ENCODE measurements at places on chromosomes 7 and 10.

DNA sequence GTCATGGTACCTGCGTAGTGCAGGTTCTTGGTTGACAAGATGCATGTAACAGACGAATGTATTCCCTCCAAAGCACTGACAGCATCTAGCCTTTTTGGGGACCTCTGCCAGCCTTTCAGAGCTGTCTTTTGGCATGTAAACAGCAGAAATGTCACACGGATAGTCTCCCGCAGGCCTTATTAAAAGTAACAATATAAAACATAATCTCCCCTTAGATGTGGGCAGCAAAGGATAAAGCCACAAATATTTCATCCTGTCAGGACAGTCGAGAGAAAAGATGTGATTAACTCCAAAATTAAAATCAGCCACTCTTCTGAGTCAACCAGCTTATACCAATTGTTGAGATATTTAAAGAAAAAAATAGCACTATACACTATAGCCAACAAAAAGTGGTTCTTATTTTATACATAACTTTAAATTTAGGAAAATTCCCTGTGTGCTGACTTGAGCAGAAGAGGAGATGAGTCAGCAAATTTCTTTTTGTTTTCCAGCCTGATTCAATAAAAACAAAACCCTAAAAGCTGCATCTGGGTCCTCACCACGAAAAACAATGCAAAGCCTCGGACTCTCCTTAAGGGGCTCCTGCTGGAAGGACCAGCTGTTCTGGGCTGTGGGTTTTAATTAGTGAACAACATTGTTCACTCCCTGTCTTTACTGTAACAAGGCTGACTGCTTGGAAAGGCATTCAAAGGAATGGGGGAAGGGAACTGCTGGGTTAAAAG, 240.2 kb downstream of the ADAM12 start:
- DNase-seq: no peak

DNA sequence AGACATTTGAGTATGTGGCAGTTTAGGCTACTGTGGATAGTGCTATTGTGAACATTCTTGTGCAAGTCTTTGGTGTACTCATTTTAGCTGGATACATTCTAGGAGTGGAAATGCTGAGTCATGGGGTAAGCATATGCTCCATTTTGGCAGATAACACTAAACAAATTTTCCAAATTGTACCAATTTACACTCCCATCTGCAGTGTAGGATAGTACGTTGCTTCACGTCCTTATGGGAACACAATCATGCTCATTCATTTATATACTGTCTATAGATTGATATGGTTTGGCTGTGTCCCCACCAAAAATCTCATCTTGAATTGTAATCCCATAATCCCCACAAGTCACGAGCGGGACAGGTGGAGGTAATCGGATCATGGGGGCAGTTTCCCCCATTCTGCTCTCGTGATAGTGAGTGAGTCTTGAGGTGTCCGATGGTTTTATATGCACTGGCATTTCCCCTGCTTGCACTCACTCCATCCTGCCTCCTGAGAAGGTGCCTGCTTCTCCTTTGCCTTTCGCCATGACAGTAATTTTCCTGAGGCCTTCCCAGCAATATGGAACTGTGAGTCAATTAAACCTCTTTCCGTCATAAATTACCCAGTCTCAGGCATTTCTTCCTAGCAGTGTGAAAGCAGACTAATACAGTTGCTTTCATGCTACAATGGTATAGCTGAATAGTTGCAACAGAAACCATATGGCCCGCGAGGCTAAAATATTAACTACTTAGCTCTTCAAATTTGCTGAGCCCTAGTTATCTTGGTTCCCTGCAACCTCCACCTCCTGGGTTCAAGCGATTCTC, 25.6 kb downstream of the RNF216 start:
- no peak for DNase-seq

GRCh38 chr7:153642989-153643388, 409.2 kb upstream of the DPP6 start:
- no peak for DNase-seq

DNA sequence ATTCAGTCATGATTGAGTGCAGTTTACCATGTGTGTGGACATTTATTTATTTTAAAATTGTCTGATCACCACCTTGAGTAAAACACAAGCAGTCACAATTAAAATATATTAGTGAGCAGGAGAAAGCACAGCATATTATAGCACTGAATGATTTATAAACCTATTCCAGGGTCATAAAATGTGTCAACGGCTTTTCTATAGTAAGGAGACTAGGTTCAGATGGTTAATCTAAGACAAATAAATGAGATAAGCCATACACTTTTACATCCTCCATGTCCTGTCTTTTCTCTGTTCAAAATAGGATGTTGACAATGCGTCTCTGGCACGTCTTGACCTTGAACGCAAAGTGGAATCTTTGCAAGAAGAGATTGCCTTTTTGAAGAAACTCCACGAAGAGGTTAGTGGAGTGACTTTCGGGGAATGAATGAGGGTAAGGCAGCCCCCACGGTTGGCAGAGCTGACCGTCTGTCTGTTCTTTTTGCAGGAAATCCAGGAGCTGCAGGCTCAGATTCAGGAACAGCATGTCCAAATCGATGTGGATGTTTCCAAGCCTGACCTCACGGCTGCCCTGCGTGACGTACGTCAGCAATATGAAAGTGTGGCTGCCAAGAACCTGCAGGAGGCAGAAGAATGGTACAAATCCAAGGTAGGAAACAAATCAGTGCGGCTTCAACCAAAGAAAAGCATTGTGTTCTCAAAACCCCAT, 5.4 kb downstream of the VIM start:
- DNase-seq: no peak

- DNase-seq: no peak
These were observed 52.0 kb downstream of the TCERG1L start for GRCh38 chr10:131259535-131259934.

DNA sequence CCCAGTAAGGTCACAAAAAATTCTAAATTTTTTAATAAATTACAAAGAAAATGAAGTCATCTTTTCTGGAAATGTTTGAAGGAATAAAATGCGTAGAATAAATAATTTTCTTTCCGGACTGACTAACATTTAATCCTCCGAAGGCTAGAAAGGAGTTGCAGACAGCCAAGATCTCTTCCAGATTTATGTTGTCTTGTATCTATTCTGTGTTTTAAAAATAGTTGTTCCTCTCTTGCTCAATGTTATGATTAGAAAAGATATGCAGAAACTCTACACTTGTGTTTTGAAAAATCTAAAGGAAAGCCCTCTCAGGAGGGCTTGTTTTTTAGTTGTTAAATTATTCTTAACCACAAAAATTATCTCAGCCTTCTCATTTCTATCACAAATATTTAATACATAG, 70.7 kb downstream of the MACC1 start:
- DNase-seq: no peak

DNA sequence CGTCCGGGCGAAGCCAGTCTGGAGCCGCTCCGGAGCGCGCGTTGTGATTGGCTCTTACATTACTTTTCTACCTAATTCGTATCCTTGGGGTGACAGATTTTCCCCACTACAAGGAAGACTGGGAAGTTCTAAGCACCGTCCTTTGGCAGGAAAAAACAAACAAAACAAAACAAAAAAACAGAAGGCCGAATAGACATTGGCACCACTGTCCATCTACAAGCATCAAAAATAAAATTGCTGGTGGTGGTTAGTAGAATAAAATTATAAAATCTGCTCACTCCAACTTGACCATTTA, 651 bp upstream of the SKAP2 start:
- peak; percentile 3 for DNase-seq

DNA sequence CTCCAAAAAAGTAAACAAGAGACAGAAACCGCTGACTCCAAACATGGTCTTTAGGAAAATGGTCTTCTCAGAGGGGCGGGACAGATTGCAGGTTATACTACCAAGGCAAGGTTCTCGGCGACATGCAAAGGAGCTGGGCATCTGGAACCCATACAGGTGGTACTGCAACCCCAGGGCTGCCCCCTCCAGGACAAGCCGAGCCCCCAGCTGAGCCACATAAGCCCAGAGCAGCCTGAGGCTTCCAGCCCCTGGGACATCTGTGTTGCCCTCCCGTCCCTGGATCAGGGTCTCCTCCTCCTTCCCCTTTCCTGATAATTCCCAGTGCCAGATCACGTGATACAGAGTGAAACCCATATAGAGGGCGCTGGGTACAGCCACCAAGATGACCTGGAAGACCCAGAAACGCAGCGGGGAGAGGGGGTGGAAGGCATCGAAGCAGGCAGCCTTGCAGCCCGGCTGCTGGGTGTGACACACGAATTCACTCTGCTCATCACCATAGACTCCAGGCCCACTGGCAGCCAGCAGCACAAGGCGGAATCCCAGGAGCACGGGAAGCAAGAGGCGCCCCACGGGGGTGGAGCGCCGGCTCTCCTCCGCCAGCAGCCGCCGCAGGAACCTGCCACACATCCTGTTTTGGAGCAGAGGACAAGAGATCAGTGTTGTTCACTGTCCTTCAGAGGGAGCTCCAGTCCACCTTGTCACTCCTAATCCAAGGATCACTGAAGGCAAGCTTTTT, at the start of gene GJC3:
TSS of gene GJC3 (minus strand) at position 627 of the 736 bp plus-strand sequence. CDS start at position 627, 0 bp downstream.
- no peak for DNase-seq

DNA sequence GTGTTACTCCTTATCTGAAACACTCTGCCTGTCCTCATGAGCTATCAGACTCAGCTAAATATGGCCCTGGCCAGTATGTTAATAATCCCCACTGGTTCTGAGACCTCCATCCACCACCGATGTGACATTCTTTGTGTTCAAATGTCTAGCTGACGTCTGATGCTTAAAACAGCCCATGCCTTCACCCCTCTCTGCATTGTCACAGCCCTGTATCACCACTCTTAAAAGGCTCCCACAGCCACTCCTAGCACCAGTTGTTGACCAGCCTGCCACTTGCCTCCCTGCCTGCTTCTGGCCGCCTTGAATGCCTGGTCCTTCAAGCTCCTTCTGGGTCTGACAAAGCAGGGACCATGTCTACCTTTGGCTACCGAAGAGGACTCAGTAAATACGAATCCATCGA, at the start of gene LMOD2:
TSS of gene LMOD2 (plus strand) at position 253 of the 400 bp plus-strand sequence. CDS start at position 351, 98 bp downstream.
- DNase-seq: no peak

- no peak for DNase-seq
These were observed 4.0 kb downstream of the CDCA7L start for GRCh38 chr7:21941611-21942141.

DNA sequence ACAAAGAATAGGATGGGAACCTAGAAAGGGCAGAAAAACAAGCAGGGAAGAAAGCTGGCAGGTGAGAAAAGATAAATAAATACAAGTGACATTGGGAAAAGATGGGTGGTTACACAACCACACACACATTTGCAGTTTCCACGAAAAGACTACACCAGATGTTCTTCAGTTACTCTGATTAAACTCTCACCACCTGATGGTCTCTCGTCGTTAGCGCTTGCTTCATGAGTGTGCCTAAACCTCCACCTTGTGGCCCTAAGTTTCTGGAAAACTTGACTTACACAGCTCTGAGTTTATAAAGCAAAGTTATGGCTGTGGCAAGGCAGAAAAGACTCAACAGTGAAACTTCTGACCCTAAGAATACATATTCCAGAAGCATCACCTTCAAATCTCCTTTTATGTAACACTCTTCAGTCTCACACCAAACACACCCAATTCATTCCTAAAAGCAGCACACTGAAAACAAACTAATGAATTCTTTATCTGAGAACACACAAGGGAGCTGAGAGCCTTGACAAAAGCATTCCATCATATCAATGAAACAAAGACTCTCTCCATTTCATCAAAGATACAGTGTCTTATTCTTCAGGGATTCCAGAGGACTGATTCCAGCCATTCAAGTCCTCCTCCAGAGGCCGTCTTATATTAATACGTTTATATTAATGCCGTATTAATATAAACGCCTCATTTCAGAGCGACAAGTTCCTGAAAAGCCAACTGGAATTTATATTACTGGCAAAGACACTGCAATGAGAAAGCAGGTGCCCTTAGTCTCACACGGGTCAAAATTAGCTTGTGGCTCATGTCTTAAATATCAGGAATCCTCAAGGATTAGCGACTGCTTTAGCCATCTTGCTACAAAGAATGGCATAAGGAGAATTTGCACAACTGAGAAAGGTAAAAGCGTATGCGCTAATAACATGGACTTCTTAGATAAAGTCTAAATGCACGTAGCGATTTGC, 77.6 kb downstream of the RNF216 start:
- no peak for DNase-seq

DNA sequence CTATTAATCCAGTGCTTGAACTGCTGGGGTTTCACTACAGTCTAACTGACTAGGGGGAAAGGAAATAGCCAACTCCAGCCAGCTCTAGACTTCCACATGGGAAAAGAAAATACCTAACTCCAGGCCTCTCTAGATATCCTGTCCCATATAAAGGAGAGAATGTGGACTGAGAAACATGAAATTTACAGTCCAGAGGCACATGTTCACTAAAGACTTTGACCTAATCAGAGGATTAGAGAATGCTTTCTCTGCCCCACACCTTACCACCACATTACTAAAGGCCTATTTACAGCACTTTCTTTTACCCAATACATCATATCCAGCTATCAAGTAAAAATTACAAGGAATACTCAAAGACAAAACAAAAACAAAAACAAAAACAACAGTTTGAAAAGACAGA, 164.2 kb downstream of the PCLO start:
- no peak for DNase-seq

DNA sequence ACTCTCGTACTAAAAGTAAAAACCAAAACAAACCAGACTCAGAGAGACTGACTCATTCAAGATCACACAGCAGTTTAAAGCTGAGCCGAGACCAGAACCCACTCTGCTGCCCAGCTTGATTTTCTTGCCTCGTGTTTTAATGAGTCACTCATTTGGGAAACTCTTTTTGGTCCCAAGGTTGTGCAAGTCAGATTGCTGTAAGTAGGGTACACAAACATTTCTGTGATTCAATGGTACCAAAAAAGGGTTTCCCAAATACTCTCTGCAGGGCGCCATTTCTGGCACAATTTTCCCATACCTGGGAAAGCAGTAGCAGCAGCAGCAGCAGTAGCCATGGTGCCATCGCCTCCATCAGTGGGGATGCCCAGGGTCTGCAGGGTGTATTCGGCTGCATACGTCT, 69.9 kb downstream of the ASAH2B start:
- DNase-seq: no peak

Data from stimulated activated CD8-positive, alpha-beta memory T cell treated with anti-CD3 and anti-CD28 coated beads, Interleukin-15, amount 100 ng/mL, for 48 hours (primary cell).